ENCODE measurements at places on chromosomes 7 and 10.

DNA sequence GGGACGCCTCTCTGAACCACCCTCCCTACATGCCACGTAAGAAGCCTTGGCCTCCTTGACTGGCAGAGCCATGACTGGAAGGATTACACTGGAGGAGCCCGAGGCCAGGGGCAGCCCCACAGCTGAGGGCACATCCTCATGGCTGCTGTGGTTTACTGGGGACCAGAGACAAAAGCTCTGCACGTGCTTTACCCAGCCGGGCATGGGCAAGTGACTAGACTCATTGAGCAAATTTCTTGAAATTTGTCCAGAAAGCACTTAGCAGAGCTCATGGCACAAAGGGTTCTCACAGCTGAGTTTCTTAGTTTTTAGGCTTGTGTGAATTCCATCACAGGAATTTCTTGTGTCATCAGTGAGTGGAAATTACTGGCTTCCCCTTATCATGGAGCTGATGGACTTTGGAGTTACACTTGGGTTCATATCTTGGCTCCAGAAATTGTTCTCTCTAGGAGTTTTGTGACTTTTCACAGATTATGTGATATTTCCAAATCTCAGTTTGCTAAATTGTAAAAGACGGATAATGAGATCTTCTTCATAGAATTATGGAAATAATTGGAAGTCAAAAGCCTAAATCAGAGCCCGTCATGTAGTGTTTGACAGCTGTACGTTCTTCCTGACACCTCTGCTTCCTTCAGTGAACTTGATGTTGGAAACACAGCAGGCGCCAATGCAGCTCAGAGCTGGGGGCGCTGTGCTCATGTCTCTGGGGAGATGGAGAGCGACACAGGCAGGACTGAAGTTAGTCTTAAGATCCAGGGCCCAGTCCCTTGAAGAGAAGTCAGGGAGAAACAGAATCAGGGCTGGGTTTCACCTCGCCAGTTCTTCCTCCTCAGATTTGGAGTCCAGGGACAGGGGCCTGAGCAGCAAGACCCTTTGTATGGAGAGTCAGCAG is 47.7 kb upstream of the MGAM2 start:
- DNase-seq, result no peak

- no peak for DNase-seq
These were observed 2.1 kb downstream of the NPC1L1 start for GRCh38 chr7:44538798-44539668.

GRCh38 chr10:18918532-18918931 is 130.1 kb upstream of the MALRD1 start:
- DNase-seq, result no peak

GRCh38 chr7:106050002-106050745 is 61.9 kb downstream of the SYPL1 start:
- no peak for DNase-seq

- no peak for DNase-seq
These were observed 446.9 kb downstream of the KIF20B start for GRCh38 chr10:90148116-90148855.

DNA sequence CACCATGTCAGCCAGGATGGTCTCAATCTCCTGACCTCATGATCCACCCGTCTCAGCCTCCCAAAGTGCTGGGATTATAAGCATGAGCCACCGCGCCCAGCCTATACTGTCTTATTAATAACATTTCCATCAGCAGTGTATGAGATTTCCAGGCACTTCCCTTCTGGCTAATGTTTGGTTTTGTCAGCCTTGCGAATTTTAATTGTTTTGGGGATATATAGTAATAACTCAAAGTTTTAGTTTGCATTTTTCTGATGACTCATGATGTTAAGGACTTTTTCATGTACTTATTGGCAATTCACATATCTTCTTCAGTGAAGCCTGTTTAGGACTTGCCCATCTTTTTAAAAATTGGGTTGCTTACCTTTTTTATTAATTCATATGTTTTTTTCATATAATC is 76.0 kb downstream of the TMEM270 start:
- no peak for DNase-seq

DNA sequence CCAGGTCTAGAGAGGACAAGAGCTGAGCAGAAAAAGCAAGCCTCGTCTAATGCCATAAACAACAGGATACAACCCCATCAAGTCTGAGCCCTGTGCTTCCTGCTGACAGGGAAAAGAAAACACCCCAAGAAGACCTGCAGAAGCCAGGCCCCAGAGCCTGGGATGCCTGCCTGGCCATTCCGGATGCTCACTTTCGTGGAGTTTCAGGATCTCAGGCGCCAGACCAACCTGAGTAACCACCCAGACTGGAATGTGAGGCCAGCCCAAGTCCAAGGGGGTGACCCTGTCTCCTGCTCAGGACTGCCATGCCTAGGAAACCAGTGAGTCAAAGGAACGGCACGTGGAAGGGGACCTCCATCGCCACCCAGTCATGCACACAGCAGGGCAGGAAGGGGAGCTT is 74.3 kb downstream of the PLXNA4 start:
- DNase-seq, result no peak

DNA sequence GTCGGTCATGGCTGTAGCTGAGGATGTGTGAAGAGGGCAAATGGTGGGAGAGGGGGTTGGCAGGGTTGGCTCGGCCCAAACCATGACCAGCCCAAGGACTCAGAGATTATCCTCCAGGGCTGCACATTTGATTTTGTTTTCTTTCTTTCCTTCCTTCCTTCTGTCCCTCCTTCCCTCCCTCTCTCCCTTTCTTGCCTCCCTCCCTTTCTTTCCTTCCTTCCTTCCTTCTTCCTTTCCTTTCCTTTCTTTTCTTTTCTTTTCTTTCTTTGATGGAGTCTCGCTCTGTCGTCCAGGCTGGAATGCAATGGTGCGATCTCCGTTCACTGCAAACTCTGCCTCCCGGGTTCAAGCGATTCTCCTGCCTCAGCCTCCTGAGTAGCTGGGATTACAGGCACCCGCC is 3.8 kb downstream of the SSC4D start:
- DNase-seq, result no peak

GRCh38 chr10:102796407-102797176 is 40.6 kb downstream of the CYP17A1 start:
- no peak for DNase-seq

DNA sequence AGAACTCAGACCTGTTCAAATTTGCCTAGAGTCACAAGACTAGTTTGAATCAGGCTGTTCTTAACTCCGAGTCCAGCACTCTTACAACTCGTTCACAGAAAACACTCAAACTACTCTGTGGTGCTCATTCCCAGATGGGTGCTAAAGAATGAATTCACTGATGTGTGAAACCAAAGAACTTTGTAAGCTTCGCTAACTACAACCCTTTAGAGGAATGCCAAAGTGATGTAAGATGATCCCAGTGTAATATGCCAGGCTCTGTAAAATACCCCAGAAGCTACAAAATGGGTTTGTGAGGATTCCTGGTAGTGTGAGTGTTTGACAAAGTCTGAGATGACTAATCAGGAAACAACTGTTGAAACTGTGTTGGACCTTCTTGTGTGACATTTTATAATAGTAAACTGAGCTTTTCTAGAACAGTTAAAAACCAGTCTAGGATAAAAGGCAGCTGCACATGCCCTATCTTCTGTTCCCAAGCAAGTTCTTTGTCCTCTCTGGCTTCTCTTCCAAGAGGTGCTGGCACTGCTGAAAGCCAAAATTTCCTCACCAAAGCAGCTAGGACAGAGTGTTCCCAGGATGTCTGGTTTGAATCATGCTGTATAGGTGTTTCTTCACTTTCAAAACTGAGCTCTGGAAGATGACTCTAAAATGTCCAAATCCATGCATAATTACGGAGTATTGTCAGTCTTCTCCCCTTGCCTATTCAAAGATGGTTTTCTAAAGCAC is 527.6 kb downstream of the SORCS1 start:
- no peak for DNase-seq

GRCh38 chr7:55550841-55551537 is 21.3 kb downstream of the VOPP1 start:
- DNase-seq, result no peak

DNA sequence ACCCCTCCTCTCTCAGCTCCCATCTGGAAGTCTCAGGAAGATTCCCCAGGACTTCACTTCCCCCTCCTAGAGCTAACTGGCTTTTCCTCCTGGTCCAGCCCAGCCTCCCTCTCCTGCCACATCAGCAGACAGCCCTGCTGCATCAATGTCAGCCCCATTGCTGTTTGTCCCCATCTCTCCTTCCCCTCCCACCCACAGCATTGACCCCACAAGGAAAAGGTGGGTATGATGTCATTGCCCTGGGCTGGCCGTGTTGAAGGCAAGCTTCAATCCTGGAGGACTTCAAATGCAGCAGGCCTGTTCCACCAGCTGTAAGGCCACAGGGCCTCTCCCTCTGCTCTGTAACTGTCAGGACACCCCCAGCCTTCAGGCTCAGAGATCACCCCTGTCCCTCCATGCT is 66.5 kb downstream of the C10orf105 start:
- DNase-seq, result no peak

DNA sequence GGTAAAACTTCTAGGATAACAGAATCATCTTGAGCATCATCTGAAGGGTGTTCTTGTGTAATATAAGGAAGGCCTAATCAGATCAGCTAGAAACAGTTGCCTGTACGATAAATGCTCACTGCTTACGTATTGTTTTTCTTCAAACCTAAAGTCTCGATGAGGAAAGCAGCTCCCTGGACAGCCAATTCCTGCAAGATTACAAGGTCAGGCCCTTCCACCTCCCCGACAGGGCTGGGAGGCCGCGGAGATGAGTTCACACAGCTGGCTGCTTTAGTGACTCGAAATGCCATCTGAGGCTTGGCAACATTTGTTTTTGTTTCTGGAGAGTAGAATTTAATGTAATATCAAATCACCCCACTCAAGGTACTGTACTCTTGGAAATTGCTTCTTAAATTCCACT is 95.1 kb upstream of the PFKP start:
- DNase-seq, result no peak

GRCh38 chr7:98470485-98471240 is 69.8 kb upstream of the BAIAP2L1 start:
- DNase-seq, result no peak

GRCh38 chr10:106181501-106181900 is 983.0 kb downstream of the SORCS1 start:
- DNase-seq, result no peak

DNA sequence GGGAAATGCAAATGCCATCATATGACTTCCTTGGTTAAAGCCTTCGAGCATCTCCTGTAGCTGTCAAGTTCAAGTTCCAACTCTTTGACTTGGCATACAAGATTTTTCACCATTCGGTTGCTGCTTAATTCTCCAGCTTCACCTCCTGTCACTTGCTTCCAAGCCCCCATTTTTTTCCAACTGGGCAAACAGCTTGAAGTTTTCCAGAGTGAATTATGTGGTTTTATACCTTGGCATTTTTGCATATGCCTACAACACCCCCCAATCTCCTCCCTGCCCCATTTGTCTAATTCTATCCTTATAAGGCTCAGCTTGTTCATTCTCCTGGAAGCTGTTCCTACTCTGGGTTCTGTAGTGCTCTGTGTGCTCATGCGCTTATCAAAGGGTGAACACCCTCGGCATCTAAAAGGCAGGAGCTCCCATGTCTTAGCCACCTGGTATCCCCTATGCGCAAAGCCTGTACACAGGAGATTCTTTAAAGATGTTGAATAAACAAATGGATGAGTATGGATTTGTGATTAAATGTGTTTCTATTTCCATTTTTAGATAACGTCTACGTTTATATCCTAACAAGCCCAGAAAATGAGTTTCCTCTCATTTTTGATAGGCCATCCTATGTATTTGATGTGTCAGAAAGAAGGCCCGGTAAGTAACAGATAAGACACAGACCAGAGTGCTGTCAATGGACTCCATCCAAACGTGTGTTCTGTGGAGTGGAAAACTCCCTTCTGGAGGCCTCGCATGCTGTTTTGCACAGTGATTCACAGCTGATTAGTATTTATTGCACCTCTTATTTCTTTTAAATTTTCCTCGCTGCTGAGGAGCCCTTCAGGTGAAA is 52.5 kb downstream of the CDHR3 start:
- peak; percentile 97 for DNase-seq

DNA sequence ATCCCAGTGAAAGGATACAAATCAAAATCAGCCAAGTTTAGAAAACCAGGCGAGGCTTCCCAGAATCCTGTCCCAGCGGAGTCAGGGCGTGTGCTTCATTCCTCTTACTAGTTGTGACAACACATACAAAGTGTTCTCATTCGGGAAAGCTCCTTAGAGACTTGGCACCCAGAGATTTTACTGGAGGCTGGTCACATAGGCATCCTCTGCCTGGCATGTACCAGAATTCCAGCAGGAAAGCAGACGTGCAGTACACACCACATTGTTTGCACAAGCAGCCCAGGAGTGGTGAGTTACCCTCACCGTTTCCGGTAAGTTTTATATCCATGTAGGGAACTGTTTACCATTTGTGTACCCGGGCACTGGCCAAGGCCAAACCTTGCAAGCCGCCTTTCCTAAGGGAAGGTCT is 34.9 kb downstream of the MMRN2 start:
- DNase-seq, result no peak

DNA sequence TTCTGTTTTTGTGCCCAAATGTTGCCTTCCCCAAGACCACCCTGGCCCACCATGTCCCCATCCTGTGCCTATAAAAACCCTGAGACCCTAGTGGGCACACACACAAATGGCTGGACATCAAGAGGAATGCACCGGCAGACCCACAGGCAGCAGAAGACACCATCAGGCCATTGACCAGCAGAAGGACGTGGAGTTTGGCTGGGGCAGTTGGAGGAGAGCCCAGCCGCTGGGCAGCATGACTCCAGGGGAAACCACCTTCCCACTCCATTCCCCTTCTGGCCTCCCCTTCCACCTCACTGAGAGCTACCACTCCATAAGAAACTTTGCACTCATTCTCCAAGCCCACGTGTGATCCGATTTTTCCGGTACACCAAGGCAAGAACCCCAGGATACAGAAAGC is 309.2 kb downstream of the CAMK1D start:
- DNase-seq, result no peak

GRCh38 chr7:127807340-127807739 is 155.3 kb downstream of the SND1 start:
- DNase-seq, result no peak

- DNase-seq, result no peak
These were observed 6.9 kb downstream of the ARMC3 start for GRCh38 chr10:22934726-22935125.

Data from NCI-H2171 treated with DMSO at 0.1 percent for 48 hours (cell line).